ENCODE measurements at places on chromosomes 4 and X.

DNA sequence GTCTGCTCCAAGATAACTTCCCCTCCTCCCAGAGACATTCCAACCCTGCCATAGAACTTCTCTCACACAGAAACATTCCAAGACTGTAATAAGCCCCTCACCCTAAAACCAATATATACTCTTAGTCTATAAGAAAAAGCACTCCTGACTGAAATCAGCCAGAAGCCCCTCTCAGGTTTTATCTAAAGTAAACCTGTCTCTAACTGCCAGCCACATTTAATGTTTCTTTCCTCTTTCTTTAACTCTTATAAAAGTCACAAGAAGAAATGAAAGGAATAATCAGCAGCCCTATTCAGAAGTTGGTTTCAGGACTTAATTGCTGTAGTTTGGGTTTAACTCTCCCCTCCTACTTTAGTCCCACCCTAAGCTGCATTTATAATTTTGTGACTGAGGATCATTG is 165.0 kb upstream of the ZCCHC13 start:
- no peak for DNase-seq

GRCh38 chr4:97262769-97263168 is 880.5 kb downstream of the STPG2 start:
- DNase-seq: no peak

DNA sequence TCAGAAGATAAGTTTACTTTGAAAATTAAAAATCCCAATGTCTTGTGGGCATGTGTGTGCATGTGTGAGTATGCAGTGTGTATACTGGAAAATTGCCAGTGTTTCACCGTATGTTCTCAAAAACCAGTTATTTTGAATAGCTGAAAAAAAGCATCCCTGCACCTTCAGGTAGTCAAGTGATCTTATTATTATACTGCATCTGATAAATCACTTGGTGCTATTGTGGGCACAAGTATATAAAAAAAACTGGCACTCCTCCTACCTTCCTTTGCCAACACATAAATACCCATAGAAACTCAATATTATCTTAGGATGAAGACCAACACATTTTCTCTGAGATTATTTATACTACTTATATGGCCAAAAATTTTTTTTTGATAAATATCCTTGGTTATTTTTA is 91.5 kb upstream of the MAP9 start:
- no peak for DNase-seq

GRCh38 chr4:37682701-37683401 is 3.3 kb downstream of the RELL1 start:
- no peak for DNase-seq

- no peak for DNase-seq
Observed at GRCh38 chr4:29277381-29277780, 1442.8 kb upstream of the PCDH7 start.

DNA sequence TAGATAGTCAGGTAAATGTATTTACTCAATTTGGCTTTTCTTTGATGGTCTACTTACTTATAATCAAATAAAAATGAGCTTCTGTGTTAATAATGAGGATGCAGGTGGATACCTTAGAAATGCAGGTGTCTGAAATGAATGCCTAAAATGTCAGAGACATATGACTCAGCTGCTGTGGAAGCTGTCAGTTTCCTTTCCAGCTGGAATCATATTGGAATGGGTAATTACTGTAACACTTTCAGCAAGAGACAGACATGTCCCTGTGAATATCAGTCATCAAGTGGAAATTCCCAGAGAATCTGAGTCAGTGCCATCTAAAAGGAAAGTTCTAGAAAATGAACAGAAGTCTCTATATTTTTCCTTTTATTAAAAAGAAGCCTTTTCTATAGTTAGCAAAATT is 783.0 kb upstream of the AADAT start:
- DNase-seq: no peak

DNA sequence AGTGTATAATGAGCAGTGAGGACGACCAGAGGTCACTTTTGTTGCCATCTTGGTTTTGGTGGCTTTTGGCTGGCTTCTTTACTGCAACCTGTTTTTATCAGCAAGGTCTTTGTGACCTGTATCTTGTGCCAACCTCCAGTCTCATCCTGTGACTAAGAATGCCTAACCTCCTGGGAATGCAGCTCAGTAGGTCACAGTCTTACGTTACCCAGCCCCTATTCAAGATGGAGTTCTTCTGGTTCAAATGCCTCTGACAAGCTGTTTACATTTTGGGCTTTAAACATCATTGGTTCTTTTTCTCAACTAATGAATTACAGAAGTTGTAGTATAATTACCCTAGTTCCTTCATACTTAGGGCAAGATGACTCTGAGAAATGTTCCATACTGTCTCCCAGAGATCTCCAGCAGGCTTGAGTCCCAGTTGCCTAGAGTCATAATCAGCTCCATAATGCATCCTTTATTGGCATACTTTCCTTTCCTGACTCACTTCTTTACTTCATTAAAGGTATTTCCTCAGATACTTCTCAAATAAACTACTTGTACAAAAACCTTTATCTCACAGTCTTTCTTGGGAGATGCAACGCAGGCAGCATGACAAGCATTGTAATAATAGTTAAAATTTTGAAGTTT is 136.5 kb downstream of the KDM6A start:
- no peak for DNase-seq

- DNase-seq: no peak
Observed at GRCh38 chr4:38366456-38366855, 297.5 kb upstream of the KLF3 start.

GRCh38 chr4:57369446-57369845 is 259.3 kb upstream of the IGFBP7 start:
- no peak for DNase-seq

DNA sequence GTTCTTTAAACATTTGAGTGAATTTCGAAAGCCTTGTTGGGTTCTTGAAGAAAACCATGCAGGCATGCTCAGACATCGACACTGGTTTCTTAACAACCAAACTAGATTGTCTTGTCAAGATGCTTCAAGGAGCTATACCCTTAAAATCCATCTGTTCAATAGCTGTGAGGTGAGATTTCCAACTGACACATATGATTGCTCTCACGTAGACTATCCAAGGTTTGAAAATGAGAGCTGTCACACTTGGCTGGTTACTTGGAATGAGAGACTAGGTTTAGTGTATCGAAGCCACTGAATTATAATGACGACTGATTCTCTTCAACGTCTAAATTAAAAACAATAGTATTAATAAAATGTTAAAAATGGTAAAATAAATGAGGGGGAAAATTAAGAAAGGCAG is 2725.5 kb downstream of the ARAP2 start:
- no peak for DNase-seq

- DNase-seq: no peak
Observed at GRCh38 chr4:182825003-182825402, 92.2 kb downstream of the DCTD start.

DNA sequence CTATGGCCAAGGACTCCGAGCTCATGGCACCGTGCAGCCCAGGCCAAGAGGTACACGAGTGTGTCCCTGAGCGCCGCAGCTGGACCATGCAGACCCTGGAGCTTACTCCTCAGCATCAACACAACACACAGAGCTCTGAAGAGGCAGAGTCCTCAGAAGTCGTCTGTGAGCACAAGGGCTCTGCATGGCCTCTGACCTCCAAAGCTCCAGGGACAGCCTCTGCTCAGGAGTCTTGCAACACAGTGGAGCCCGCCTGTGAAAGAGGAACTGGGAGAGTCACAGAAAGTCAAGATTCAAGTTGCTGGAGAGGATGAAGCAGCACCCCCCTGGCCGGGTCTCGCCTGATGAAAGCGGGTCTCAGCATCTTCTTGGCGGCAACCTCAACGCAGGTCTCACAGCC is 2.9 kb downstream of the LRPAP1 start:
- no peak for DNase-seq

- no peak for DNase-seq
Observed at GRCh38 chr4:121707344-121707743, 10.6 kb upstream of the ANXA5 start.

DNA sequence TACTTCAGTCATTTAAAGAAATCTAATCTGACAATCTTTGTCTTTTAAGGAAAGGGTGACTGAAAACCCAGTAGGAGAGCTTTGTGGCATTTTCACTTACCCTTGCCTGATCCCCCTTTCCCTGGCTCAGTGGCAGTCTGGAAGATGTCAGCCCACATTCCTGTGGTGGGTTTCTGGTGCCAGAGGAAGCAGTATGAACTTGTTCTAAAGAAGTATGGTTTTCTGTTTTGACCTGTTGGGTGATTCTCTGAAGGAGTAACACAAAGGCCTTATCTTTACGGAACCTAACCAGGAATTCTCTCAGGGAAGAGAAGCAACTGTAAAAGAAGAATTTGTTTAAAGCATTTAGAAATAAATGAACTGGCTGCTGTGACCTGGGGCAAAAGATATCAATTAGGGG is 41.9 kb downstream of the BMP15 start:
- no peak for DNase-seq

- no peak for DNase-seq
Observed at GRCh38 chr4:138832563-138832962, 183.0 kb upstream of the NOCT start.

DNA sequence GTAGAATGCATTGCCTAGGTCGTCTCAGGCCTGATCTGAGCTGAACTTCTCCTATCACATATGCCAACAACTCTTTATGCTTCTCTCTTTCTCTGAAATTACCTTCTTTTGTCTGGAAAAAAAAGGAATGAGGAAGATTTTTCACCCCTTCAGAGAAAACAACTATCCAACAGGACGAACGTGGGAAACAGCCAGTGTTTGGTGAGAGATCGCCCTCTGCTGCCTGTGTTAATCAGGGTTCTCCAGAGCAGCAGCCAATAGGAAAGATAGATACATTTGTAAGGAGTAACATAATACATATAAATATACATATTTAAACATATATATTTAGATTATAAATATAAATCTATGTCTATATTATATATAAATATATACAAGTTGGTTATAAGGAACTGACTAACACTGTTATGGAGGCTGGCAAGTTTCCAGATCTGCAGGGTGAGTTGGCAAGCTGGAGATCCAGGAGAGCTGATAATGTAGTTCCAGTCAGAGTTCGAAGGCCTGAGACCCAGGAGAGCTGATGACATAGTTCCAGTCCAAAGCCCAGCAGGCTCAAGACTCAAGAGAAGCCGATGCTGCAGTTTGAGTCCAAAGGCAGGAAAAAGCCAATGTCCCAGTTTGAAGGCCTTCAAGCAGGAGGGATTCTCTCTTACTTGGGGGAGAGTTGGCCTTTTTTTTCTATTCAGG is 13.3 kb downstream of the CETN2 start:
- no peak for DNase-seq

DNA sequence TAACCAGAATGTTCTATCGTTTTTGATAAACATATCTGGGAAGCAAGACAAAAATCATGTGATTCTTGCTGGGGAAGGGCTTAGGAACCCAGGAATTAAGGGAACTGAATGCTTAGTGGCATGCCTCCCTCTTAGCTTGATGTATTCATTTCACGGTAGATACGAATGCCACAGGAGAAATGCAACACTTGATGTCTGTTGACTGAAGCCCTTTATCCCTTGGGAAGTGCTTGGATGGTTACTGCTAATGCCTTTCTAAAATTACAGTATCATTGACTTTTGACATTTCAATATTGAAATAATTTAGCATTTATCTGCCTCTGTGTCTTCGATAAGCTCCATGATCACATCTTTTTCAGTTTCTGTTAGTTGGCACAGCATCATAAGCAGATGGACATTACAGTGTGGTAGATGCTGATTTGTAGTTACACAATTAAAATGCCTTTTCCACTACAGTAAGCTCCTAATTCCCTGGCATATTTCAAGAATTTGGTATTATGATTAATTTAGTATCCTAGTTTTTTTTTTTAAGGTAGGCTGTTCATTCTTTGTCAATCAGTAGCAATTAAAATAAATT is 226.7 kb downstream of the ARHGAP10 start:
- no peak for DNase-seq

- no peak for DNase-seq
Observed at GRCh38 chr4:57605376-57605775, 495.2 kb upstream of the IGFBP7 start.

GRCh38 chrX:115939070-115939469 is 231.5 kb upstream of the AGTR2 start:
- no peak for DNase-seq

DNA sequence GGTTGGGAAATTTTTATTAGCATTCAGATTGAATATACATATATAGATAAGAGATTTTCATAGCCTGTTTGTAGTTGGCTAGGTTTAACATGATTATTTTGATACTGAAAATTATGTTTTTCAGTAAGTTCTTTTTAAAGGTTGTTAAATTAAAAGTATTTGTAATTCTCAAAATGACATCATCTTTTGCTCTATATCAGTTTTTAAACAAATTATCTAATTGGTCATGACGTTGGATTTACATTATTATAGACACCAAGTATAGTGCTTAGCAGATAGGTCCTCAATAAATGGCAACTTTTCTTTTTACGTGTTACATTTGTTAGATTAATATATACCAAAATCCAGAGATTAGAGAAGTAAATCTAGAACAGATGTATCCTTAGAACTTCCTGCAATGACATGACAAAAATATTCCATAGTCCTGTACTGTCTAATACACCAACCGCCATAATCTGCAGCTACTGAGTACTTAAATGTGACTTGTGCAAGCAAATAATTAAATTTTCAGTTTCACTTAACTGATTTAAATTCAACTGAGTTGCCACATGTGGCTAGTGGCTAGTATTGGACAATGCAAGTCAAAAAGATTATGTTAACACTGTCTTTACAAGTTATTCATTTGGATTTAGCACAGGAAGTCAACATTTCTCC is 1613.1 kb upstream of the TENM3 start:
- DNase-seq: no peak

DNA sequence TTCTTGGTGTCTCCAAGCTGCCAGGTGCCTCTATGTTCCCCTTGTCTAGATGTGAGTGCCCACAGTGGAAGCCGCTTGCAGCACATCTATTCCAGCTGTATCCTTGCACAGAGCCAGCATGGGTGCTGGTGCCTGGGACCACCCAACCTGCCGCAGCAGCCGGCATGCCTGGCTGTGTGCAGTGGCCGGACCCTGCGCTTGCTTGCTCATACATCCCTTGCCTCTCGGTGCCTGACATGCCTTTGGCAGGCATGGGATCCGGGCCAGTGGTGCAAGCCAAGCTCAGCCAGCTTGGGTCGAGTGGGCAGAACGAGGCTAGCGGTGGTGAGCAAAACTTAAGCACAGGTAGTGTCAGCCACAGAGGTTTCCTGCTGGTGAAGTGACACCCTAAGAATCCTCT is 355.1 kb downstream of the TLL1 start:
- no peak for DNase-seq

DNA sequence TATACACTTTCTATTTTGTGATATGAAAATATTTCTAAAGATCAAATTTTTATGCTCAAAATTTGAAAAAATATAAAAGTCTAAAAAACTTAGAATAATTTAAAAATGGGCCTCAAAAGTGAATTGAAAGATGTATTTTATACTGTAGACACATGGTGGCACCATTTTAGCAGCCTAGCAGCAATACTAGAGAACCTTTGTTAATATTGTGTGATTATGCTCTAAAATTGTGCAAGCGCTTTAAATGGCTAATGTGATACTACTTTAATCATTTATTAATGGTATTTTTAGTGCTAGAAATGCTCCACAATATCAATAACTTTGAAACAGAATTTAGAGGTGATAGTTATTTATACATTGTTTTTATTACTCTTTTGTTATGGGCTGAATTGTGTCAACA is 3.7 kb upstream of the GUF1 start:
- no peak for DNase-seq
